Anterior cingulate cortex (tissue), 58 donors: ENCODE measurements at places on chromosomes 16 and 17.

GRCh38 chr16:67240506-67240905 lies 6.8 kb downstream of the FHOD1 start:
- no peak for DNase-seq

DNA sequence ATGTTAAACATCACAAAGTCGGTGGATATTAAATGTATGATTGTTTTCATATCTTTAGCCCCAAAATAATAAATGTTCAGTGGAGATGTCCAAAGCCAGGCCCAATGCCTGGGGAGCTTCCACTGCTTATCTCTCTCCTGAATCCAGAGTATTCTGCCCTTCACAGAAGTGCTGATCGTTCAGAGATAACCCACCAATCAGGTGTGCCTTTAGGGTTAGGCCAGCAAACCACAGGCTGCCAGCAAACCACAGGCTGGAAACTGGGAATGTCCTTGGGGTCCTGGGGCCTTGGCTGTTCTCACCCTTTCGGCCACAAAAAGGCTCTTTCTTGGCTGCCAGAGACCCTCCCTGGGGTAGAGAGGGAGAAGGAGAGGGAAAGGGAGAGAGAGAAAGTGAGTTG lies 33.9 kb downstream of the NXN start:
- no peak for DNase-seq

DNA sequence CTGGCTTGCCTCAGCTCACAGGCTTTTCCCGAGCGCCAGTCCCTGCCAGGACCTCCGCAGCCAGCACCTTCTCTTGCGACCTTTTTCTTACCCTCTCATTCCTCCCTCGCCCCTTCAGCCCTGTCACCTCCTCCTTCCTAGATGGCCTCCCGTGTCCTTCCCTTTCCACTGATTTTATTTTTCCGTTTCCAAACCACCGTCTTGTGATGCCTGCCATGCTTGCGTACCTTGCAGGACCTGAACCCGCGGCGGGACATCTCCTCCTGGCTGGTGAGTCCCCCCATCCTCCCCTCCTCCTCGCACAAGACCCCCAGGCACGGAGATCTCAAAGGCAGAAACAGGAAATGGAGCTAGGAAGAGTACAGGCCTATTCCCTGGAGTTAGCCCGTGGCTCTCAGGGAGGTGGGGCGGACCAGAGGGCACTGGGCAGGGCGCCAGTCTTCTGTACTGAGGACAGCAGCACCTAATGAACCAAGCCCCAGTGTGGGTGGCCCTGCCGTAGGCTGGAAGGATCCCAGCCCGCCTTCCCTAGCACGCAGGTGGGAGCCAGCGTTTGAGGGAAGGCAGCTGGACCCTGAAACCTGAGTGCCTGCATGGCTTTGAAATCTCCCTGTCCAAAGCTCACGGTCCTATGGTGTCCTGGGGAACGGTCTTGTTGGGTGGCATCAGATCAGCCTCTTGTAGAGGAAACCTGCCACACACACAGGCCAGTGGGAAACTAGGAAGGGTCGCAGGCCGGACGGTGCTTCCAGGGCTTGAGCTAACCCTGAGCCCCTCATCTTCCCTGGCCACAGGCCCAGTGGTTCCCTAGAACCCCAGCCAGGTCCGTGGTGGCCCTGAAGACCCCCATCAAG lies 612 bp downstream of the CISD3 start:
- DNase-seq = no peak

DNA sequence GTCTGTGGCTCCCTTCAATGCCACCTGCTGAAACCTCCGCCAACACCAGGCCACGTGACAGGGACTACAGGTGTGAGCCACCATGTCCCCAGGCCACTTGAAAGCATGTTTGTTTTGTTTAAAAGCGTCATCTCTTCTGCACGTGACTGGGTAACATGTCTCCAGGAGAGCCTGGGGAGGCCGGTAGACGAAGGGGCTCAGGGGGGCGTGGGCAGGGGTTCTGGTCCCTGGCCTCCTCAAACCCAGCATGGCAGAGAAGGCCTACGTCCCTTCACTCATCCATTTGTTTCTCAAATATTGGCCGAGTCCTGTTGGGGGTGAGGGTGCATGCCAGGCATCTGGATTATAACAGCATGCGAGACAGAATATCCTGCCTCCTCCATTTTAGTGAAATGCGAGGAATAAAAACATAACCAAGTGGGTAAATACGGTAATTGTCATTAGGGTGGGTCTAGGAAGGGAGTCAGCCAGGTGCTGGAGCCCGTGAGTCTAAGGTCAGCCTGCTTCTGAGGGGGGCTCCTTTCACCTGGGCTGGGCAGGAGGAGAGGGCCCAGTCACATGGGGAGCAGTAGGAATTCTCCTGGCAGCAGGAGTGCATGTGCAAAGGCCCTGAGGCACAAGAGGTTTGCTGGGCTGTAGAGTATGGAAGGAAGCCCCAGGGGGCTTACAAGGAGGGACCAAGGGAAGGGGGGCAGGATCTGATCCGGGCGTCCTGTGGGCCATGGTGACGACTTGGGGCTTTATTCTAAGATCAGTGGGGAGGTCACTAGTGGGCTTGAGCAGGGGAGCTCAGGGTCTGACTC lies 26.8 kb upstream of the CIBAR2 start:
- no peak for DNase-seq

DNA sequence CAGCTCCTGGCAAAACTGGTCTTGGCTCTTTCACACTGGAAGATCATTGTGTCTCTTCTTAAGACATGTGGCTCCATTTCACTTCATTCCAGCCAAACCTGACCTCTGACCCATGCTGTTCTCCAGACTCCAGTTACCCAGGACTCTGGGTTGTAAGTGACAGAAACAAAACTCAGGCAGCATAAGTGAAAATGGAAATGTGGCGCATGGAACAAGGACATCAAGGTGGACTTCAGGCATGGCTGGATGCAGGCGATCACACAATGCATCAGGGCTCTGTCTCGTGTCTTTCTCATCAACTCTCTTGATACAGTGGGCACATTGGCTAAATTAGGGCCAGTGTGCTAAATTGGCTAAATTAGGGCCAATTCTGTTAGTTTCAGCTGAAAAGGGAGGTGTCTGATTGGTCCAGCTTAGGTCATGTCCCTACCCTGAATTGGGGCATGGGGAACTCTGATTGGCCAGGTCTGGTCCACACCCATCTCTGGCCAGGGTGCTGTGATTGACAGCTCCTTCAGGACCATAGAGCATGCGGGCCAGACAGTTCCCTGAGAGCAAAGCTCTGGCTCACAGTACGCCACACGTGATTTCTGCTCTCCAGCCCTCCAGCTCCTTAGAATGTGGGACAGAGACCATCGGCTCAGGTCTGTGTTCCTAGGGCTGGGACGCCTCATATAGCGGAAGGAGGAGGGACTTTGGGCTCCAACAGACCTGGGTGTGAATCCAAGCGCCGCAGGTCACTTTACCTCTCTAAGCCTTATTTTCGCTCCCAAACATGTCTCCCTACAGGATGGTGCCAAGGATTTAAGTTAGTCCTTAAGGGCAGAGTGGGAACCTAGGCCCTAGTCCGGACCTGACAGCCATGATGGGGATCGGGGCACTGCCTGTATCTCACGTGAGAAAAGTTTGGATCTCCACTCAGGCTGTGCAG lies 17.5 kb downstream of the SOCS1 start:
- no peak for DNase-seq

- DNase-seq = no peak
These were observed 33.5 kb downstream of the ERCC4 start for GRCh38 chr16:13953501-13953900.

DNA sequence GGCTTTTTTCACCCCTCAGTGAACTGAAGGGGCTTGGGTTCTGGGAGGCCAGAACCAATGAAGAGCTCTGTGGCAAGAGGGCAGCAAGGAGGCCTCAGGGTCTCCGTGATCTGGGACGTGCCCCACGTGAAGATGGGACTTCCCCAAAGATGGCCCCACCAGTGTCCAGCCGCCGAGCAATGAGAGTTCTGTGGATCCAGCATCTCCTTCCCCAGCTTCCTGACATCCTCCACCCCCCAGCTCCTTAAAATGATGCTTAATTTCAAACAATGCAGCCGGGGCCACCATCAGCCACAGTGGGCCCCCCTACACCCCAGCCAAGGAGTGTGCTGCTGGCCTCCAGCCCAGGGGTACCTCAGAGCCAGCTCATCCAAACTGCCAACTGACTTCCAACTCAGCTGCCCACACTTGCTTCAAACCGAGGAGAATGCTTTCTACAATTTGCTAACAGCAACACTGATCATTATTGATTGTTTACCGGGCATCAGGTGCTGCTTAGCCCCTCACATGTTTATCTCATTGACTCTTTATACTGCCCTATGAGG lies 5.9 kb upstream of the SPPL2C start:
- DNase-seq = no peak

GRCh38 chr16:53785044-53785443 lies 81.1 kb downstream of the FTO start:
- no peak for DNase-seq

DNA sequence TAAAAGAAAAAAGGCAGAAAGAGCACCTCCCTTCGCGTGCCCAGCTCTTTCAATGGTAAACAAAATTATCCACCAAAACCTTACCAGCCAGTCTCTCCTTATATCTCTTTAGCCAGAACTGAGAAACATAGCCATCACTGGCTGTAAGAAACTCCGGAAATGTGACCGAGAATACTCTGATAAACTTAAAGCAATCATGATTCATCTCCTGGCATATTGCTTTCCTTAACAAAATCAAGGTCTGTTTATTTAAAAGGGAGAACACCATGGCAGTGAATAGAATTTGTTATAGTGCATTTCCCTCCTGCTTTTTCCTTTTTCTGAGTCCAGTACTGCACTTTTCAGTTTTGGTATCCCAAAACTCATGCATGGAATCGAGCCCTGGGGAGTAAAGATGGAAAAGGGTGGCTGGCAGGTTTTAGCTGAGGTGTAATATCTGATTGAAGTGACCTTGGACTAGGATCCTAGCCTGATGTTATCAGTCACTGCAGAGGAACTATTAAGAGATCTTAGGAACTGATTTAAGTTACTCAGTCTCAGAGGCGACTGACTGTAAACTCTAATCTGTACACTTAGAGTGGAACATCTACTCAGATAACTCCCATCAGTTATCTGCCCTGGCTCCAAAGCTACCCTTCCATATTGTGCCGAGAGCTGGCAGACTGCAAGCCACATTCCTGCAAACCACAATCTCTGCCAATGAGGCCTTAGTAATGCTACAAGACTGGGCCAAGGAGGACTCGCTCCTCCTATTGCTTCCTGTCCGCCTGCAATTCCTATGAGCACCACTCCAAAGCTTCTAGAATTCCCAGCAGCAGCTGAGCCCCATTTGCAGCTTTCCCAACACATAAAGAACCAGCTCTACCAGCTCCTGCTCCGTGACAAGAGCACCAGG lies 7.4 kb upstream of the COX10 start:
- no peak for DNase-seq

GRCh38 chr17:228951-229708 lies 47.7 kb upstream of the DOC2B start:
- DNase-seq = no peak

DNA sequence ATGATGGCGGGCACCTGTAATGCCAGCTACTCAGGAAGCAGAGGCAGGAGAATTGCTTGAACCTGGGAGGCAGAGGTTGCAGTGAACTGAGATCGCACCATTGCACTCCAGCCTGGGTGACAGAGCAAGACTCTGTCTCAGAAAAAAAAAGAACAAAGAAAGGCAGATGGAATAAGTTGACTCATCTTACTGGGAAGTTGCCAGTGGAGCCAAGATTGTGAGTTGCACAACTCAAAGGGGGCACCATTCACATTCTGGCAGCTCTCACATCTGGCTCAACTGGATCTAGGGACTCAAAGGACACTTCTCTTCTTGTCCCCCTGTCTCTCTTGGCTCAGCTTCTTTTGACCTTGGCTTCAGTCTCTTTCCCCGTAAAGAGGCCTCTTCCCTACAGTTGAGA lies 53.7 kb upstream of the ETV4 start:
- DNase-seq = no peak

GRCh38 chr16:24070851-24071250 lies 185.3 kb upstream of the CACNG3 start:
- DNase-seq = no peak

DNA sequence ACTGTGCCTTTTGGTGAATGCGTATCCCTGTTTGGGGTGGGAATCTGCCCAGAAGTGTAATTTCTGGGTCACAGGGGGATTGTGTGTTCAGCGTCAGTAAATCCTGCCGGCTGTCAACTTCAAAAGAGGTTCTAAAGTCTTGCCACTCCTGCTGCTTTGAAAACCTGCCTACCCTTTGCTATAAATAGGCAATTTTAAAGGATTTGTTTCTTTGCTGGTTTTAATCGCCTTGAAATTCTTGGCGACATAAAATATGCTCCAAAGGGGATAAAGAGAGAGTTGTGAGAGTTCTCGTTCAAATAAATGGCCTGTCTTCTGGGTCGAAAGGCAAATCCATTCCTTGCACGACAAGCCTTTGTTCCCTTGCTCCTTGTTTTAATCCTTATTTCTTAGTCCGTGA lies 143.4 kb downstream of the IRF8 start:
- no peak for DNase-seq
